ENCODE measurements at places on chromosomes 12 and 14.
A peak's percentile ranks its signal among the peaks of the same experiment; 100 is the strongest.

DNA sequence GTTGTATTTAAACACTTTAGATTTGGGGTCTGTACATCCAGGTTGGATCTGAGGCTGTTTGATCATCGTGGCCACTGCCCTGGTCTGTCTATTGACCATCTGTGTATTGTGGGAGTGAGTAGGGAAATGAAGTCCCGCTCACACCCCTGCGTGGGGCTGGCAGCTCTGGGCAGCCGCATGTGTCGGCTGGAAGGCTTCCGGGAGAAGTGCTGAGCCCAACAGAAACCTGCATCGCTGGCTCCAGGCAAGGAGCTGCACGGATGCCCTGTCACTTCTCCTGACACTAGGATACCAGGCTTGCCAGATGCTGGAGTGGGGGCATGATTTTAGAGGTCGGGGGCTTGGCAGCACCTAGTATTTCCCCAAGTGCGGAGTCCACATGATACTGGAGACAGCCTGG, 93.6 kb downstream of the PHETA1 start:
- no peaks in the 10 kb centered on the region for H3K4me1 ChIP-seq
- H3K27ac ChIP-seq, result no peak overlapping the region
- no peaks in the 10 kb centered on the region for H3K36me3 ChIP-seq
- H3K27me3 ChIP-seq, result peaks cover 13% of the 10 kb centered on the region

DNA sequence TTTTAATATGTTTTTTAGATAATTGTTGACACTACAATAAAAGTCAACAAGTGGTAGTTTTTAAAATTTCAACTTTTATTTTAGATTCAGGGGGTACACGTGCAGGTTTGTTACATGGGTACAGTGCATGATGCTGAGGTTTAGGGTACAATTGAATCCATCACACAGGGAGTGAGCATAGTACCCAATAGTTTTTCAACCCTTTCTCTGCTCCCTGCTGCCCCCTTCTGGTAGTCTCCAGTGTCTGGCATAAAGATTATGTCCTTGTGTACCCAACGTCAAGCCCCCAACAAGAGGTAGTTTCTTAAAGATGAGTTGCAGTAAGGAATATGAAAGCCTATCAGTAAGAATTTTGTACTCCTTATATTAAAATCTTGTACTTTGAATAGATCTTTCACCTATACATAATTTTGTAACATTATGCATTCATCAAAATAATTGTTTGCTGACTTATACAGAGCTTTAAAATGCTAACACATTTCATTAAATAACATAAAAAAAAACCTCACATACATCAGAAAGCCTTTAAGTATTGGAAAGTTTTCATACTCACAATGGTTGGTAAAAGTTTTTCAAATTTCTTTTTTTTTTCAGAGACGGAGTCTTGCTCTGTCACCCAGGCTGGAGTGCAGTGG, 5.4 kb upstream of the RALGAPA1 start:
- H3K36me3 ChIP-seq, result no peaks in the 10 kb centered on the region
- no peaks in the 10 kb centered on the region for H3K27me3 ChIP-seq
- no peaks in the 10 kb centered on the region for H3K4me1 ChIP-seq
- H3K4me3 ChIP-seq, result no peak overlapping the region
- H3K27ac ChIP-seq, result no peak overlapping the region

DNA sequence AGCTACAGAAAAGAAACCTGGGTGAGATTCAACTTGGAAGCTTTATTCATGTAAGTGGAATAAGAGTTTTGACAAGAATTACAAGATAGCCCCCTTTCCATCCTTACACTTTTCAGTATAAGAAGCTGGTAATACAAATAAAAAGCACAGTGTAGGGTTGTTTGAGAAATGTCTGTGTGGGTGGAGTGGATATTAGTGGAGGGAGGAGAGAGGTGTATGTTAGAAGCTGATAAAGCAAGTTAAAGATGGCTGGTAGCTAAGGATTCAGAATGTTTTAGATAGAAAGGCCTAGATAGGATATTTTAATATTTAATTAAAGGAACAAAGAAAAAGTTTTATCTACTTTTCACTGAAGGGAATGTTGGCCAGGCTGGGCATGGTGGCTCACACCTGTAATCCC, 12.5 kb downstream of the CFAP54 start:
- H3K27me3 ChIP-seq, result no peaks in the 10 kb centered on the region
- no peak overlapping the region for H3K4me3 ChIP-seq
- H3K36me3 ChIP-seq, result no peaks in the 10 kb centered on the region
- peaks cover 21% of the 10 kb centered on the region for H3K4me1 ChIP-seq
- H3K27ac ChIP-seq, result peak overlapping the region; percentile 60

GRCh38 chr14:76762411-76763095, 1.3 kb downstream of the VASH1 start:
- H3K4me3 ChIP-seq, result no peak overlapping the region
- no peak overlapping the region for H3K27ac ChIP-seq
- no peaks in the 10 kb centered on the region for H3K36me3 ChIP-seq
- H3K4me1 ChIP-seq, result peaks cover 22% of the 10 kb centered on the region
- no peak for DNase-seq

DNA sequence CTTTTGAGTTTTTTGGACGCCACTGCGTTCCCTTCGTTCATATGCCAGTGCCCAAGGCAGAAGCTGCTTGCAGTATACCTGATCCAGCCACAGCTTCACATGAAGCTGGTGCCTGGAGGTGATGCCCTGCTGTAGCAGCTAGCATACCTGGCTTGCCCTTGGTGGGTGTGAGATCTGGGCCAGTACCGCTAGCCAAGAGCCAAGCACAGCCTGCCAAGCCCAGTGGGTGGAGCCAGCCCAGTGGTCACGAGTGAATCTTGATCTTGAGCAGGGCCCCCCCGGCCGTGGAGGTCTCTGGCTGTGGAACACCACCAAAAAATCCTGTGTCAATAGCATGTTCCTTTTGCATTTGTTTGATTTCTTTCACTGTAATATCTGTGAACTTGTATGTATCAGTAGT, 7.3 kb upstream of the M6PR start:
- peaks cover 3% of the 10 kb centered on the region for H3K4me1 ChIP-seq
- DNase-seq, result no peak
- H3K36me3 ChIP-seq, result no peaks in the 10 kb centered on the region
- no peaks in the 10 kb centered on the region for H3K27me3 ChIP-seq
- H3K4me3 ChIP-seq, result no peak overlapping the region

DNA sequence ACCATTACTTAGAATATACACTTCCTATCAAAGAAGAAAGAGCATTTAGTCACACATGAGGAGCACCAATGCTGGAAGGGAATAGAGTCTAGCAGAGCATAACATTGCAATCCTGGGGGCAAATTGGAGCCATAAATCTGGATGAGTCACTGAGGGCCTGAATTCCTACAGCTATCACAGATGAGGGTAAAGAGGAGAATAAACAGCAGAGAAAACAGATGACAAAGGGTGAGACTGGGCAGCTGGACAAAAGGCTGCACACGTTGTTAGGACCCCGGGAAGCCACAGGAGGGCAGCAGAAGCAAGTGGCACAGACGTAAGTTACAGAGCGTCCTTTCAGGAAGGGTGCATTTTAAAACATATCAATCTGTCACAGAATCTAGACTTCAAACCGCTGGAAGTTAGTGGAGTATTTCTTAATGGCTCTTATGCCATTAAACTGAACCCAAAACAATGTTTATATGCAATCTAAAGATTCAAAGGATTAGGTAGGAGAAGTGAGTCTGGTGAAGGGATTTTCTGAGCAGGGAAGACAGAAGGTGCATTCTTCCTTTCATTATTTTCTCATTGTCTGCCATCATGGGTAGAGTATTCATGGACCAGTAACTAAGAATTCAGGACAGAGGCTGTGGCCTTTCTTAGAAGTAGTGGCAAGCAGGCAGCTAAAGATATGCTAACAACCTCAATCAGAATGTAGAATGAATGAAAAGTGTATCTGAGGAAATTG, 159.8 kb upstream of the DAAM1 start:
- no peak overlapping the region for H3K27ac ChIP-seq
- H3K27me3 ChIP-seq, result no peaks in the 10 kb centered on the region
- no peaks in the 10 kb centered on the region for H3K36me3 ChIP-seq

- H3K4me3 ChIP-seq, result no peak overlapping the region
- H3K4me1 ChIP-seq, result no peaks in the 10 kb centered on the region
- DNase-seq, result peak; percentile 49
- H3K27me3 ChIP-seq, result no peaks in the 10 kb centered on the region
- no peaks in the 10 kb centered on the region for H3K36me3 ChIP-seq
Observed at GRCh38 chr12:43676183-43676813, 82.3 kb downstream of the PUS7L start.

DNA sequence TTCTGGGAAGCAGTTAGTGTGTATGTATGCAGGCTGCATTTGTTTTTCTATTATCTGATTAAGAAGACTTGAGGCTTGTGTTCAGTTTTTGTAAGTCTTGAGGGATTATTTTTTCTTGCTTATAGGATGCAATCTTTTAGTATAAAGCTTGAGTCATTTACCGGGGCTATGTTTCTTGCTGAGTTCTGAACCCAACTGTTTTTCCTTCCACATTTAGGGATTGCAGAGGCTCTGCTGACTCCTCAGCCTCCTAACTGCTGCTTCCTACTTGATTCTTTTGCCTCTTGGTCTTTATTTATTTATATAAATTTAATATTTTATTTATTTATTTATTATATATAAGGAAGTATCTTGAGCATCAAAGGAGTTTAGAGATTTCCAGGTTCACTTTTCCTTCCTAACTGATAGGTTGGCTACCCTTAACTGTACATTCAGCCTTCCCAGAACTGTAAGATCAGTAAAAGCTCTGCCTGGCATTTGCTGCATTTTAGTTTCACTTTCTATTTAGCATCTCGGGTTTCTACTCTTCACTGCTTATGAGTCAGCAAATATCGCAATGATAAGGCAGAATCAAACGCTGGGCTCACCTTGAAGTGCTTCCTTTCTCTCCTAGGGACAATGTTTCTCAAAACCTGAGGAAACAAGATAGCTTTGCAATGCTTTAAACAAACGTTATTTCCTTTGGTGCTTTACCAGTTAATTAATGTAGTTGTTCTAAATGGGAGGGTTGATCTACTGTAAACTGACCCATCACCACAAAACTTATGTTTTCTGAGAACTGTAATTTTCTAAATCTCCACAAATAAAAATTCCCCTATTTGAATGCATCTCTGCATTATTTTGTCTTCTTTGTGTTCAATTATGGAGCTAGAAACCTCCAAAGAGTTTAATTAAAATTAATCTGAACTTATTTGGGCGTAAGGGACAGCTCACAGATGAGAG, 1183.7 kb upstream of the TMEM132C start:
- peak overlapping the region; percentile 26 for H3K4me3 ChIP-seq
- peak overlapping the region; percentile 83 for H3K27ac ChIP-seq
- DNase-seq, result peak; percentile 81

DNA sequence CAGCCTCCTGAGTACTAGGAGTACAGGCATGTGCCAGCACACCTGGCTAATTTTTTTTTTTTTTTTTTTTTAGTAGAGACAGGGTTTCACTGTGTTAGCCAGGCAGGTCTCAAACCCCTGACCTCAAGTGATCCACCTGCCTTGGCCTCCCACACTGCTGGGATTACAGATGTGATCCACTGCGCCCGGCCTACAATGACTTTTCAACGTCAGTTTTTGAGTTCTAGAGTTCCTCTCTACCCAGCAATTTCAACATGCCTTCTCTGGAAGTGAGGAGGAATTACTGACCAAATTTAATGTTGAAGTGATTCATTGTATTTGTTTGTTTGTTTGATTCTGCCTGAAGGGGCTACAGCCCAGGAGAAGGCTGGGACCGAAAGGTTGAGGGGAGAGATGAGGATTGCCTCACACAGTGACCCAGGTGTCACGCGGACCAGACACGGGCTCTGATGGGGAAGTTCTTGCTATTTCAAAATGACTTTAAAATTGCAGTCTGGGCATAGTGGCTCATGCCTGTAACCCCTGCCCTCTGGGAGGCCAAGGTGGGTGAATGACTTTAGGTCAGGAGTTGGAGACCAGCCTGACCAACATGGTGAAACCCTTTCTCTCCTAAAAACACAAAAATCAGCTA, 8.6 kb upstream of the DENR start:
- H3K36me3 ChIP-seq, result no peaks in the 10 kb centered on the region
- H3K27ac ChIP-seq, result no peak overlapping the region
- no peaks in the 10 kb centered on the region for H3K4me1 ChIP-seq
- no peaks in the 10 kb centered on the region for H3K27me3 ChIP-seq
- no peak overlapping the region for H3K4me3 ChIP-seq

- H3K36me3 ChIP-seq, result no peaks in the 10 kb centered on the region
- H3K27me3 ChIP-seq, result 0 out of 3 replicates have a peak, but pooled peaks cover 2% of the 10 kb centered on the region
- no peak overlapping the region for H3K27ac ChIP-seq
- H3K4me3 ChIP-seq, result no peak overlapping the region
- DNase-seq, result no peak
- no peaks in the 10 kb centered on the region for H3K4me1 ChIP-seq
Observed at GRCh38 chr12:117282490-117282889, 78.9 kb downstream of the NOS1 start.

- no peaks in the 10 kb centered on the region for H3K36me3 ChIP-seq
- no peak overlapping the region for H3K4me3 ChIP-seq
- H3K4me1 ChIP-seq, result no peaks in the 10 kb centered on the region
- no peak for DNase-seq
- H3K27ac ChIP-seq, result no peak overlapping the region
Observed at GRCh38 chr12:132406493-132407450, 77.4 kb upstream of the GALNT9 start.

- DNase-seq, result no peak
- no peaks in the 10 kb centered on the region for H3K27me3 ChIP-seq
Observed at GRCh38 chr14:66717561-66718140, 209.7 kb downstream of the GPHN start.

GRCh38 chr12:16613199-16613598, 7.2 kb upstream of the LMO3 start:
- H3K4me3 ChIP-seq, result no peak overlapping the region
- H3K4me1 ChIP-seq, result no peaks in the 10 kb centered on the region
- no peaks in the 10 kb centered on the region for H3K27me3 ChIP-seq
- no peak for DNase-seq

DNA sequence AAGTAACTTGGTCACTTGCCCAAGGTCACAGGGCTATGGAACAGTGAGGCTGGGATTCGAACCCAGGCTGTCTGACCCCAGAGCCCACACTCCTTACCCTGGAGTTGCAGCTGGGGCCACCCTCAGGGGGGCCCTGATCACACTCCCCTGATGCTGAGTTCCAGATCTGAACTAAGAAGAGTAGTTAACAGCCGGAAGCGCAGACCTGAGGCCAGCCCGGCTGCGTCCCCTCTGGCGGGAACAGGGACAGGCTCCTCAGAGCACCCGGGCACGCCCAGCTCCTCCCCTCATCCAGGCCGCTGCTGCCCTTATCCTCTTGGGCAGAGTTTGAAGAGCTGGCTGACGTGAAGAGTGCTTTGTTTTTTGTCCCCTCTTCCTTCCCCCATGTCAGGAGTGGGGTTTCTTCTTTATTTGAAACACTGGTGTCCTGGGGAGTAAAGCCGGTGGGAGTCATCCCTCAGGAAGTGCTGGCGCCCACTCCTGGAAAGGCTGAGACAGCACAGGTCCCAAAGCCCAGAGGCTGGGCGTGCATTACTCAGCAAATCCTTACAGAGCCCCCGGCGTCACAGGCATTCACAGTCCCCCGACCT, 8.7 kb downstream of the PHB2 start:
- peak overlapping the region; percentile 42 for H3K4me3 ChIP-seq
- no peaks in the 10 kb centered on the region for H3K27me3 ChIP-seq
- peak overlapping the region; percentile 96 for H3K27ac ChIP-seq
- H3K36me3 ChIP-seq, result peaks cover 23% of the 10 kb centered on the region
- peaks cover 66% of the 10 kb centered on the region for H3K4me1 ChIP-seq
